Mesenteric fat pad (tissue), 1 donor: ENCODE measurements at places on chromosomes 5 and 9. TPM values are rescaled to one million over a fixed set of nuclear protein-coding genes. Genes with fewer than 3 reads are reported as not detected.

DNA sequence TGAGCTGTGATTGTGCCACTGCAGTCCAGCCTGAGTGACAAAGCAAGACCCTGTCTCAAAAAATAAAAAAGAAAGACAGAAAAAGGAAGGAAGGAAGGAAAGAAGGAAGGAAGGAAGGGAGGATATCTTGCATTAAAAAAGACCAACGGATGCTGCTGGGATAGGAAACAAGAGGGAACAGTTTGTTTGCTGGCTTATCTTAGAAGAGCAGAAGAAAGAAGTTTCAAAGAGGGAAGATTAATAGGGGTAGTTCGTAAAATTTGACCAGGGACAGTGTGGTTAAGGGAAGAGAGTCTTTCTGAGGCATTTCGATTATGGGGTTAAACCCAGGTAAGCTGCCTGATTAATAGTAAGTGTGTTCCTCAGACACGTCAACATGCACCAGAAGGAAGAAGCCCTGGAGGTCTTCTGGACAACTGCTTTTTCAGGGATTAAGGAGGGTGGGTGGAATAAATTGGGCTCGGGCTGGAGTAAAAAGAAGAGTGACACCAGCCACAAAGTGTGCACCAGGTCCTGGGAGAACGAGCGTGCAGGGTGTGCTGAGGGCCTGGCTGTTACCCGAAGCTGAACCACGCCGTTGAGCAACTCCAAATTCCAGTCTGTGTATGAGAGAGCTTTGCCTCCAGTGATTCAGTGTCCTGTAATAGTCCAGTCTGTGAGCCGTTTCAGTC lies 24.8 kb downstream of the FYB1 start:
- no peak for DNase-seq

DNA sequence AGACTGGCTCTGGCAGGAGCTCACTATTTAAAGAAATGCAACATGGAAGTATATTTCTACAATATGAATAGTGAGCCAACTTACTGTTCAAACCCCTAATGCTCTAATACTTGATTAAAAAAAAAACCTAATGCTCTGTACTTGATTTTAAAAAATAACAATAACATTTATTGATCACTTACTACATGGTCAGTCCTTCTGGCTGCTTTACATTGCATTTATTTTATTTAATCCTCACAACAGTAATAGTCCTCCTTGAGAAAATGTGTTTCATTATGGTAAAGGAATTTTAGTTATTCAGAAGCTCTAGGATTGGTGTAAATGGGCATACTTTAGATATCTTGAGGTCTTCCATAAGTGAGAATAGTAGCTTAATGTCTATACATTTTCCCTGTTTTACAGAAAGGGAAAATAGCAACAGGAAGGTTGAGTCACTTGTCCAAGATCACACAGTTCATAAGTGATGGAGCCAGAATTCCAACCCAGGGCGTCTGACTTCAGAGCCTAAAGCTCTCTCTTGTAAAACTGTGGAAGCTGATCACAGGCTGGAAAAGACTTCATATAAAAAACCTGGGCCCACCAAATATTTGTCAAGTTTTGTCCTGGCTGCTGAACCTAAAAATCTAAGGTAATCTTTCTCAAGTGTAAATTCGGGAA lies 1.0 kb downstream of the STARD4 start:
- no peak for DNase-seq

- DNase-seq = no peak
Observed at GRCh38 chr9:100549048-100549447, 28.8 kb upstream of the CAVIN4 start.

- DNase-seq = no peak
Observed at GRCh38 chr5:891837-892393, 686 bp downstream of the BRD9 start.

DNA sequence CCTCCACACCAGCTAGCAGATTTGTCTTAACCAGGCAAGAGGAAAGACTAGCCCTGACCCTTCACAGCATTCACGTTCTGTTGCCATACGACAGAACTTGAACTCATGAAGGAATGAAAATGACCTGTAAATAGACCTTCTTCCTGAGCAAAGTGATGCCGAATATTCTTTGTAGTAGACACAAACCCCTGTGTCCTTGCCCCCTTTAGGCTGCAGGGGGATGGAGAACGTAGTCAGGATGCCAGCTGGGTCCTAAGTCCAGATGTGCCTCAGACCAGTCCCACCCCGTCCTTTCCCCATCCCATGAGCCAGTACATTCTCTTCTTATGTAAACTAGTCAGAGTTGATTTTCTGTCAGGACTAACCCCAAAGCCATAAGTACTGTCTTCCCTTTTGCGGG lies 104.2 kb upstream of the SAP30L start:
- DNase-seq = no peak

GRCh38 chr9:78439190-78439865 lies 142.4 kb downstream of the PSAT1 start:
- DNase-seq = no peak

DNA sequence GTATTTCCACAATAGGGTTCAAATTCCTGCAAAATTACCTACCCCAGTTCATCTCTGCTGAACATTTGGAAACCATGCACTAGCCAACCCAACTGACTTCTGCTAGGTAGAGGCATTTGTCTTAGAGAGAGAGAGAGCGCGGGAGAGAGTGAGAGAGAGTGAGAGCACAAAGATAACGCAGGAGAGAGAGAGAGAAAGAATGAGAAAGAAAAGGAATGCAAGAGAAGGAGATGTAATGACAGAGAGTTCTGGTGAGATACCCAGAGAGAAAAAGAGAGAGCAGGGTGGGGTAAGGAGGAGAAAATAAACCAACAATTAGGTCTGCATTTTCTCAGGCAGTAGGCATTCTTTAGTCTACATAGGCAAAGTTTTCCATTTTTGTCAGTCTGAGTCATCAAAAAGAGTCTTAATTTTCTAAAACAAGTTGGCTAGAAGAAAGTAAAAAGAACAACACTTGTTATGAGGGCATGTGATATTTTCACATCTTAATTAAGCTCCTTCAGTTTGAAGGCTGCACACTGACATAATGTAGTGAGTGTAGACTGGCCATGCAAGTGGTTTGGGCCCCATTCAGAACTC lies 98.2 kb downstream of the MAP1B start:
- no peak for DNase-seq

- DNase-seq = no peak
Observed at GRCh38 chr9:15246708-15247107, 60.3 kb downstream of the TTC39B start.

- no peak for DNase-seq
Observed at GRCh38 chr9:68980341-68980914, 33.5 kb downstream of the PRKACG start.

DNA sequence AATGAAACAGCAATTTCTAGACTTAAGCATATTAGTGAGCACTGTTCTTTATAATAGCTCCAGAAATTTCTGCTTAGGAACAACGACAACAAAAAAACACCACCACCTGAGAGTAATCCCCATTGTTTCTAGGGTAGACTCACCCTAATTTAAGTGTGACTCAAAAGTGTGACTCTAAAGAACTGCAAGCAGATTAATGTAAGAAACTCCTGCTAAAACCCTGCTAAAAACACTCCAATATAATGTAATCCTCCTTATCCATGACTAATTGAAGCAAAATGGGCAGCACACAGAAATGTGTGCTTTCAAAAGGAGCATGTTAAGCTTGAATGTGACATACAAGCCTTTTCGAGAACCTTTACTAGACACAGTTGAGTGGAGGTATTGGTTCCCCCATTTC lies 296.0 kb downstream of the EPB41L4A start:
- no peak for DNase-seq

- no peak for DNase-seq
Observed at GRCh38 chr9:14987858-14988257, 77.6 kb upstream of the FREM1 start.

The AK8 gene
- 1.5 TPM for total RNA-seq

The GPBP1 gene
- 52.8 TPM for total RNA-seq

The SLC34A3 gene
- total RNA-seq = not detected
